ENCODE measurements at places on chromosomes 7 and 10.

GRCh38 chr7:149125189-149125862, 798 bp downstream of the ZNF425 start:
- DNase-seq, result no peak

GRCh38 chr10:48274636-48275035, at the start of gene FRMPD2:
FRMPD2 (minus strand) TSS chr10:48274696; CDS start chr10:48274567, 129 bp downstream.
- DNase-seq, result no peak

- DNase-seq, result no peak
These were observed 265.2 kb upstream of the CSTF2T start for GRCh38 chr10:51964630-51965029.

DNA sequence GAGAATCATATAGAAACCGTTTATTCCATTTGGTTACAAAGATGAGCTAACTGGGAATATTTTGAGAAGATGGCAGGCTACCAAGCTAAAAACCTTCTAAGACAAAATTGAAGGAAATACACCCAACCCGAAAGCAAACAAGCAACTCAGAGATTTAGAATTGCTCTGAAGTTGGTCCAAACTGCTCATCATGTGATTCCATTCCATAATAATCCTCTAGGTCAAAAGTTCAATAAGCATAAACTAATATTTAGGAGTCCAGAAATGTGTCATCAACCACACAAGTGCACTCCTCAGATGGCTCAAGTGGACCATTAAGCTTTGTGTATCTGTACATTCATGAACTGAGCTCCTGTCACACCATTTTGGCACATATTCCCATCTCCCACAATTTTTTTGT, 28.7 kb downstream of the DGKI start:
- no peak for DNase-seq

- no peak for DNase-seq
These were observed 149.1 kb upstream of the CALCR start for GRCh38 chr7:93723424-93724124.

DNA sequence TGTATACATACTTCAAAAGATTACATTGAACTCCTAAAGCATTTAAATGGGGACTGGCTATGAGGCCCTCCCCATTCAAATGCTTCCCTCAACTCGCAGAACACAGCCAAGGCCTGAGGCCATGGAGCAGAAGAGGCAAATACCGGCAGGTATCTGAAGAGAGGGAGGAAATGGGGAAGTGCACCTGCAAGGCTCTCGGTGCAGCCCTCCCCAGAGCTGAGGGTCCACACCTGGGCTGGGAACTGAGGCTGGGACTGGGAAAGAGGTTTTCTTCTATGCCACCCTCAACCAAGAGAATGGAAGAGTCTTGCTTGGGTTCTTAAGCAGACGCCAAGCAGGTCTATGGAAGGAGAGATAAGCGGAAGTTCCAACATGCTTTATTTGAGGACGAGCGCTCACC, 13.0 kb upstream of the CYREN start:
- no peak for DNase-seq

DNA sequence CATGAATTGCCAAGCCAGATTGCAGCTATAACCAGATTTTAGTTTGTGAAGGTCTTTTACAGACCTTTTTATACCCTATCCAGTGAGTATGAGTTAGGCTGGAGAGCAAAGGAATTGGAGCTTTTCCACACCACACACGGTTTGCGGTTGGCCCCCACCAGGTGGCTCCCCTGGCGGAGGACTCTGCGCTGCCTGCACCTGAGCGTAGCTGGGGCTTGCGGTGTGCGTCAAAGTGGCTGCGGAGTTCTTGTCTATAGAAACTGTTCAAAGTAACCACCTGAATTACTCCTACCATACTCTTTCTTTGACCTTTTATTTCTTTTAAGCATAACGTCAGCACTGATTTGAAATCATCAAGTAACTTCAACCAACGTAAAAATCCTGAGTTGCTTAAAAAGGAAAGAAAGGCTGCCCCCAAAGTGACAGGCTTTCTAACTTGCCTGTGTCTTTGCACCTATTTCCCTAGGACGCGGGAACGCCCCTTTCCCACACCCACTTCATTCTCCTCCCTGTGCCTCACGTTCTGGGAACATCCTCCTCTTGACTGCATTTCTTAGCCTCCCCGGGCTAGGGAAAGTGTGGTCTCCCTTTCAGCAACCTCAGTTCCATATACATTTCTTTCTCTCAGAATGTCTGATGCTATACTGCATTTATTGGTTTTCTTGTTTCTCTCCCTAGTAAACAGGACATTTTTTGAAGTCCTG, 47.6 kb upstream of the TMEM72 start:
- DNase-seq, result peak; percentile 31

DNA sequence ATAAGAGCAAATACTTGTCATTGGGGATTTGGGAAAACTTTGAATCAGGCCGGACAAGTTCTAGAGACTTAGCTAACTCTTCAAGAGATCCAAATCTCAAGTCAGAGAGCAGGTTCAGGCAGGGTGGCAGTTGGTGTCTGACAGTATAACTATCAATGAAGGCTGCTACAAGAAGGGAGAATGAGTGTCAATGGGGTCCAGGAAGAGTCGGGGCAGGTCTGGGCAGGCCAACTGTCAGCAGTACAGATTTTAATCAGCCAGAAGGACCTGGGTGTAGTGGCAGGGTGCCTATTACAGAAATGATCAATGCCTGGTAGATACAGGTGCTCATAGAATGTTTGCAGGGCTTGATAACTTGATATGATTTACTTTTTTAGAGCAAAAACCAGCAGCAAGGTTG, 751.1 kb downstream of the GRM8 start:
- DNase-seq, result no peak

GRCh38 chr7:151063212-151063561, 3.8 kb downstream of the SLC4A2 start:
- DNase-seq, result no peak

GRCh38 chr7:156612930-156613329, 27.6 kb upstream of the RNF32 start:
- peak; percentile 46 for DNase-seq

DNA sequence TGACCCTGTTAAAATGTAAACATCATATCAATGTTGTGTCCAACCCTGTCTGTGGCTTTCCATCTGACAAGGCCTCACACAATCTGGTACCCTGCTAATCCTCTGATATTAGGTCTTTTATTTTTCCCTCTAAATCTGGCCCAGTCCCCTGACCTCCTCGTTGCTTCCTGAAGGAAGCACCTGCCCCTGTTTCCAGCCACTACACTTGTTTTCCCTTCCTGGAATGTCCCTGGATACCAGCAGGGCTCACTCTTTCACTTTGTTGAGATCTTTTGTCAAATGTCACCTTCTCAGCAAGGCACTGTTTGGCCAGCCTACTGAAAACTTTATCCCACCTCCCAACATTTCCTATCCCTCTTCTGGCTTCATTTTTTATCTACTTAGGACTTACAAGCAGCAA, 2.1 kb downstream of the SAMD9L start:
- no peak for DNase-seq

GRCh38 chr7:28054531-28055160, 125.9 kb downstream of the JAZF1 start:
- DNase-seq, result no peak

- no peak for DNase-seq
These were observed 35.0 kb downstream of the ARMH3 start for GRCh38 chr10:102020938-102021337.

DNA sequence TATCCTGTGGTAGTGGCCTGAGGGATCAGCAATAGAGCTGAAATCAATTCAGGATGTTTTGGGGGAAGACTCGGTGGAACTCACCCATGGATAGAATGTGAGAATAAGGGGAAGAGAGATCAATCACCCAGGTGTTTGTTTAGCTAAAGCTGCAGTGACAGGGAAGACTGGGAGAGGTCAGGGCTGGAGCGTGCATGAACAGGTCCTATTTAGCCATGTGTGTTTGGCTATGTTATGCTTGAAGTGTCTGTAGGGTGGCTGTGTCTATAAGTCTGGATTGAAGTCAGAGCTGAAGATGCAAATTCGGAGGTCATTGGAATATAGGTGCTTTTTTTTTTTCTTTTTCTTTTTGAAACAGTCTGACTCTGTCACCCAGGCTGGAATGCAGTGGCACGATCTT, 4.6 kb downstream of the ATP6V1F start:
- DNase-seq, result no peak

- no peak for DNase-seq
These were observed 148.9 kb downstream of the ZEB1 start for GRCh38 chr10:31467791-31468535.

DNA sequence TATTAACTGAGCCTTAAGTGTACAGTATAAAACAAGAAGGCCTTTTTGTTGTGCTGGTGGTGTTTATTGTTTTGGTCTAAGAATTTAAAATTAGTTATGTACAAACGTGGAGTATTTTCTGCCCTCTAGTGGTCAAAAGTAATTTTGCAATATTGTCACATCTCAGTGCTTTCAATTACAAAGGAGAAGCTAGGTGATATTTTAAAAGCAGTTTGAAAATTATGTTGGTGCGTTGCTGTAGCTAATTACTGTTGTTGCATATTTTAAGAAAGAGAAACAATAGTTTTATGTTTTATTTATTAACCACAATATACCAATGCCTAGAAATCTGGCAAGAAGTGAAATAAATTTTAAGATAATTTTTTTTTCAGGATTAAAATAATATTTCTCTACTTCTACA, 11.4 kb downstream of the NPVF start:
- no peak for DNase-seq

GRCh38 chr10:118952493-118953295, 76.8 kb upstream of the NANOS1 start:
- DNase-seq, result no peak

DNA sequence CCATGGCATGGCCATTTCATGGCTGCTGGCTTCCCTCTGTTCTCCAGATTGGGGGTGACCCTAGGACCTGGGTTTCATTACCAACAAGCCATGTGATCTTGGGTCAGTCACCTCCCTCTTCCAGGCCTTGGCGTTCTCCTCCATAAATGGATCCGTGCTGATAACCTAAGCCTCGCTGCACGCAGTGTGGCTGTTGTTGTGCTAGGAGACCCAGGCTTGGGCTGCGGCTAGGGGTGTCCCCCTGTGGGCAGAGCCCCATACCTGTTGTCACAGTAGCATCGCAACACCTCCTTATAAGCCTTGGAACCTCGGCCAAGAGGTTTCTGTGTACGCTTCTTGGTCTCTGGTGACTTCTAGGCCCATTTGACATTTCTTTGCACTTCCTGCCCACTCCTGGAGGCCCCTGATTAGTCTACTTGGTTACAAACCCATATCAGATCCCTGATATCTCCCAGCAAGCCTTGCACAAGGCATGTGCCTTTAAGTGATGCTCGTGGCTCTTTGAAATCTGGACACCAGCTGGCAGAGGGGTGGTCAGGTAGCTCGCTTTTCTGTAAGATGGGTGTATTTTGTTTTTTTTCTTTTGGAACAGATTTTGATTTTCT, 23.6 kb downstream of the ZMIZ1 start:
- DNase-seq, result no peak

DNA sequence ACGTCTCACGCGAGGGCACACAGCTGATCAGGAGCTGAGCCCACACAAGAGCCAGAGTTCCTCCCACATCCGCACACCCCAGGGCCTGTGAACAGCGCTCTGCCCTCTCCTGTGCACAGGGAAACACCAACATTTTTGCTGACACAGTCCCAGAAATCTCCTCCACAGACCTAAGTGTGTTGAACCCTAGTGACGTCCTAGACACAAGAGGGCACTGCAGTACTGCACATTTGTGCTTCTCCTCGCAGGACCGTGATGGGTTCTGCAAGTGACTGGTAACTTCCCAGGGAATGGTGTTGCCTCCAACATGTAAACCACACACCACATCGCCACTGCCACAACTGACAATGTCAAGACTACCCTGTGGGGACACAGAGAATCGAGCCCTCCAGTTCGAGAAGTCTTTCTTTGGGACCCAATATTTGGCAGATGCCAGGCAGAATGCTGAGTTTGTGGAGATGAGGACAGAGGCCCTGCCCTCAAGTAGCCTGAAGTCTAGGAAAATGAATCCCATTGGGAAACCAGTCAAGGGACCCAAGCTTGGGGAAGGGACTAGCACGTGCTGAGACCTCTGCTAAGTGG, 170.3 kb downstream of the PAXIP1 start:
- DNase-seq, result no peak

All from T follicular helper cell (primary cell).